ENCODE measurements at places on chromosomes 5 and 9.

DNA sequence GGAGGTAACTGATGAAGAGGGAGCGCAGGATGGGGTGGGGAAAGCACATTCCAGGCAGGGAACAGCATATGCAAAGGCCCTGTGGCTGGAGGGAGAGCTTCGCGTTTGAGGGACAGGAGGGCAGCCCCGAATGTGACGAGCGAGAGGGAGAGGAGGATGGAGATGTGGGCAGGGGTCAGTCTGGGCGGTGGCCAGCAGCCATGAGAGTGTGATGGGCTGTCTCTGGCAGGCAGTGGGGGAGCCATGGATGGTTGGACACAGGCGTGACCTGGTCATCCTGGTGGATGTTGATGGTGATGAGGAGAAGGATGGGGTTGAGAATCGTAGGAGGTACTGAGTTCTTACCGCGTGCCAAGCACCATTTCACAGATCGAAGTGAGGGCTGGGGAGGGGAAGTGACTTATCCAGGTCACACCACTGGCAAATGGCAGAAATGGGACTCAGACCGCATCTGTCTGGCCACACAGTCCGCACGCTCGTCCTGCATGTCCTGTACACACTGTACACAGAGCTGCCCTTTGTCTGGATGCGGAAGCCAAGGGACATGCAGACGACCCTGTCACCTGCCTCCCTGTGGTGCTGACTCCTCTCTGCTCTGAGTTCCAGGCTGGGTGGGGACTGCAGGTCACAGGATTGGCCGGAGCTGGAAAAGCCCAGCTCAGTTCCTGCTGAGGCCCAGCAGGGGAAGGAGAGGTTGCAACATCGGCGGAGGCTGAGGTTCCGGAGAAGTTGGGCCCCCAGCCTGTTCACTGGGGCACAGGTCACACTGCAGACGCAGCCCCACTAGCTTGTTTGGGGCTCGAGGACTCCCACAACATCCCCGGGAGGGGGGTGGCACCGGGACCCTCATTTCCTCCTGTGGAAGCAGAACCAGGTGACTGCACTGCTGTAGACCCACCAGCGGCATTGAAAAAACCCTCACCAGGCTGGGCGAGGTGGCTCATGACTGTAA, 165.6 kb upstream of the IER5L start:
- DNase-seq: no peak

- no peak for DNase-seq
These were observed 1.1 kb downstream of the POLR1E start for GRCh38 chr9:37486616-37487548.

- no peak for DNase-seq
These were observed 32.8 kb downstream of the TMEM161B start for GRCh38 chr5:88235828-88236227.

GRCh38 chr9:68793605-68794343, 88.7 kb downstream of the PIP5K1B start:
- peak; percentile 14 for DNase-seq

- DNase-seq: no peak
These were observed 312 bp downstream of the SET start for GRCh38 chr9:128689293-128689774.

DNA sequence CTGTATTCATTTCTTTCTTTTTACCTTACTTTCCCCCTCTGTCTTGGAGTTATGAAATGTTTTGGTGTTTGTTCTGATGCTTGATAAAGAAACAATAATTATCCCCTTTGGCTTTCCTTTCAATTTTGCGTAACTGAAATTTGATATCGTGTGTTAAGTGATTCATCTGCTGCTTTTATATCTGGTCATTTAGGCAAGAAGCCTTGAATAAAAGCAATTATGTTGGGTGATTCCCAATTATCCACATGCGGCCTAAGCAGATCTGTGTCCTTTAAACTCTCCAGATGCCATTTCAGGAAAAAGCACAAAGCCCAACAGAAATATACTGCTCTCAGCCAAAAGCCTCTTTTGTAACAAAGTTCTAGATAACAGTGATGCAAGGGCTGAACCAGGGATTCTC, 92.8 kb downstream of the TAF11L14 start:
- DNase-seq: no peak

- no peak for DNase-seq
These were observed 16.7 kb downstream of the CORO2A start for GRCh38 chr9:98175762-98176161.

DNA sequence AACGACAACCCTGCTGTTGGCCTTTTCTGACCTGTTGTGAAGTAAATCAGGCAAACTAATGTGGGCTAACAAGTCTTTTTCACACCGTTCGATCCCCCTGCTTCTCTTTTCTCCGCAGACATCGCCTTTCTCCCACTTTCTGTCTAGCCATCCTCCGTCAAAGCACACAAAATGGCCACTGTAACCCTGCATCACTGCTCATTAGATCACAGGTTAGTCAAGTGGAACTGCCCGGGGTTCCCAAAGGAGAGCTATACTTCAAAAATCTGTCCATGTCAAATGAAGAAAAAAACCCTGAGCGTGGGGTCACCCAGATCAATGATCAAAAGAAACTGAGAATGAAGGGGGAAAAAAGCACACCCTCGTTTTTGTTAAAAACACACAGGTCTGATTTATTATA, 212.1 kb downstream of the ARL15 start:
- DNase-seq: no peak

DNA sequence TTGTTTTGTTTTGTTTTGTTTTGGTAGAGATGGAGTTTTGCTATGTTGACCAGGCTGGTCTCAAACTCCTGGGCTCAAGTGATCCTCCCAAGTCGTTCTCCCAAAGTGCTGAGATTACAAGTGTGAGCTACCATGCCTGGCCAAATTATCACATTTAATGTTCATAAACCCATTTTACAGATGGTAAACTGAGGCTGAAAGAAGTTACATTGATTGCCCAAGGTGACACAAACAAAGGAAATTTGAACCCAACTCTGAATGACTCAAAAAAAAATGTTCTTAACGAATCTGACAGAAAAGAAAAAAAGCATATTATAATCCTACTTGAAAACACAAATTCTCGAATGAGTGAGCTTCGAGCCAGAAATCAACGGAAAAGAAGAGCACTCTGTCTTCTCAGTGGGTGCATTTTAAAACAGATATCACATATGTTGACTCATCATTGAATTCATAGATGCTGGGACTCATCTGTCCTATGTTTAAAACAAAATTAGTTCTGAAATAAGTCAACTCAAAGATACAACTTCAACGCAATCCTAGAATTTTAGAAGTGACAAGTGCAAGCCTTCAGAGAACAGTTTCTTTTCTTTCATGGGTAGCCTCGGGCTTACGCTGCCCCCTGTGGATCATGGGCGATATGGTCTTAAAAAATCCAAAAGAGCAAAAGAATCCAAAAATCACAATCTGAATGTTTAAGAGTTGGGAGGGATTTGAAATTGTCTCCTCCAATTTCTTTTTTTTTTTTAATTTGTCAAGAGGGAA, 28.4 kb downstream of the TIMD4 start:
- peak; percentile 80 for DNase-seq

- no peak for DNase-seq
These were observed 12.6 kb upstream of the GRAMD2B start for GRCh38 chr5:126410623-126411022.

DNA sequence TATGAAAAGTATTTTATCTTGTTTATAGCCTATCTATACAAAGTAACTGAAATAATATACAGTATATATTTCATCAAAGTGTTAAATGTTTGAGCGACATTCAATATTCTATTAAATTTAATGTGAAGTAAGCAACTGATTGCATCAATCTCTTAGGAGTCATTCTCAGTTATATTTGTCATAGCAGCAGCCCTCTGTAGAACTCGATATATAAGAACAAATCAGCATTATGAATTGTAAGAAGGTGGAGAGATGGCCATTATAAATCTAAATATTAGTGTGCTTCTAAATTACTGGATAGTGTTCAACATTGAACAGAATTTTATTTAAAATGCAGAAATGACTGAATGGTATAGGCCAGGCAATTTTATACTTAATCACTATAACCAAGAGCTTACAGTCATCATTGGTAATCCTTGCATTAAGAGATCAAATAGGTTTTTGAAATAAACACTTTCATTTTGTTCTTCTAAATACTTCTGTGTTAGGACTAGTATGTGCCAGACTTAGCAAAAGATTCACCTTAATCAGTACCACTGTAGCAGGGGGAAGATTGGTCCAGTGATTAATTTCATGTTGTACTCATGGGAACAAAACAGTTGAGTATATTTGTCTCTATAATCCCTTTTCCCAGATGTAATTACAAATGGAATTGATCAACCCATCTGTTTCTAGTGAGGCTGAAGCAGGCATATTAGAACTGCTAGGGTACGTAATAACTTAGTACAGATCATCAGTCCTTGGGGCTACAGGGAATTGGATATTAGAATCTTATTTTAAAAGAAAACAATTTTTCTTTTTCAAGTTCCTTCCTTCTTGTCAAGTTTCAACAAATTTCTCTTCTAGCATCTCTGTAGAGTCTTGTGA, 108.3 kb upstream of the TYRP1 start:
- DNase-seq: no peak

GRCh38 chr5:145752534-145752933, 82.6 kb downstream of the PRELID2 start:
- DNase-seq: no peak

GRCh38 chr5:20213803-20214202, 225.8 kb upstream of the CDH18 start:
- DNase-seq: no peak

- no peak for DNase-seq
These were observed 11.2 kb downstream of the MVB12B start for GRCh38 chr9:126337729-126338372.

- no peak for DNase-seq
These were observed 54.8 kb upstream of the CPEB4 start for GRCh38 chr5:173833196-173833985.

DNA sequence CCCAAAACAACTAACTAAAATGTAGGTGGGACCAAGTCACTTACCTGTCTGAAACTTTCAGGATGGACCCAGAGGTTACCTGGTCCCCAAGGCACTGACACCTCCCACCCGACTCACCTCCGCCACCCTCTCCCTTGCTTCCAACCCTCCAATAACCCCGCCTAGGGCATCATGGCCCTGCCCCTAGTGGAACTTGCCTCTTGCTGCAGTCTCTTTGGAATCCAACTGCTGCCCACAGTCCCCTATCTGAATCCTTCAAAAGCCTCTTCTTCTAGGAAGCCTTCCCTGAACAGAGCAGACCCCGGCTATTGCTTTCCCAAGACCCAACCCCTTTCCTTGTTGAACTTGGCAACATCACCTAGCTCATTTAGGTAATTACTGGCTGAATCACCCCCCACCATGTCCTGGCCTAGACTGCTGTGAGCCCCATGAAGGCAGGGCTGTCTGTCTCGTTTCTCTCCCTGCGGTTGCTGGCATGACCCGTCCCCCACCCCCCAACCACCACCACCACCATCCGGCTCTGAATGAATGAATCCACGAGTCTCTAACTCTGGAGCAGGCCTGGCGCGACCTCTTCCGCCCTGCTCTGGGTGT, 9.4 kb downstream of the CRB2 start:
- DNase-seq: no peak

- no peak for DNase-seq
These were observed 134.4 kb downstream of the ATG10 start for GRCh38 chr5:82106207-82106606.

- no peak for DNase-seq
These were observed 182.1 kb upstream of the ACTBL2 start for GRCh38 chr5:57664700-57665099.

Measured in activated CD4-positive, alpha-beta T cell treated with anti-CD3 and anti-CD28 coated beads for 36 hours (primary cell).